ENCODE measurements at places on chromosomes 1 and 21.

DNA sequence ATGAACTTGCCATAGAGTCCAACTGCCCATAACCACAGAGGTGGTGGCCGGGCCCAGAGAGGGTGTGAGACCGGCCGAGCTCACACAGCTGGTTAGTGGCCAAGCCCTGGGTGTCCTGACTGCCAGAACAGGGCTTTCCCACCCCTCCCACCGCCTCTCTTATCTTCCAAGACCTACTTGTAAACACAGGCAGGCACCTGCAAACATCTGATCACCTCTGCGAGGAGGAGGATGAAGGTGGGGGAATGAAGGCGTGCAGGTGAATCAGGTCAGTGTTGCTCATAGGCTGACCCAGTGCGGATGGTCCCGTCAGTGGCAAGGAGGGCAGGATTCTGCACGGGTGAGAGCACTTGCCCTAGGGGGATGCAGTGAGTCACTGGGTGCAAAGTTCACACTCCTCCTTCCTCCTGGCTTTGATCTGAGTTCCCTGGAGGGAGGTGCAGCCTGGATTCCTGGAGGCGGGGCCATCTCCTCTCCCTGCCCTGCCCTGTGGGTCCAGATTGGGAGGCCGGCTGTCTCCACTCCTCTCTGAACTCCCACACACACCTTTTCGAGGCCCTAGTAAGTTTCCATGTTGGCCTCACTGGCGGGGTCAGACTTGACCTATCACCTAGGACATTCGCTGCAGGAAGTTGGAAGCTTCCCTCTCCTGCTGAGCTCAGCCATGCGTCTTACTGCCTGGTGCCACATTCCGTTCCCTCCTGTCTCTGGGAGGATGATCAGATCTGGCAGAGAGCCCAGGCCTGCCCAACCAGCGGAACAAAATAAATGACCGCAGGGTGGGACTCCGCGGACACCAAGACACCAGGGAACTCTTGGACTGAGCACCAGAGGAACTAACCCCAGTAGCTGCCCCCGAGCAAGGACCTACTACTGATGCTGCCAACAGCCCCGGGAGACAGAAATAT, 7.3 kb downstream of the UQCRHL start:
- DNase-seq, result no peak

DNA sequence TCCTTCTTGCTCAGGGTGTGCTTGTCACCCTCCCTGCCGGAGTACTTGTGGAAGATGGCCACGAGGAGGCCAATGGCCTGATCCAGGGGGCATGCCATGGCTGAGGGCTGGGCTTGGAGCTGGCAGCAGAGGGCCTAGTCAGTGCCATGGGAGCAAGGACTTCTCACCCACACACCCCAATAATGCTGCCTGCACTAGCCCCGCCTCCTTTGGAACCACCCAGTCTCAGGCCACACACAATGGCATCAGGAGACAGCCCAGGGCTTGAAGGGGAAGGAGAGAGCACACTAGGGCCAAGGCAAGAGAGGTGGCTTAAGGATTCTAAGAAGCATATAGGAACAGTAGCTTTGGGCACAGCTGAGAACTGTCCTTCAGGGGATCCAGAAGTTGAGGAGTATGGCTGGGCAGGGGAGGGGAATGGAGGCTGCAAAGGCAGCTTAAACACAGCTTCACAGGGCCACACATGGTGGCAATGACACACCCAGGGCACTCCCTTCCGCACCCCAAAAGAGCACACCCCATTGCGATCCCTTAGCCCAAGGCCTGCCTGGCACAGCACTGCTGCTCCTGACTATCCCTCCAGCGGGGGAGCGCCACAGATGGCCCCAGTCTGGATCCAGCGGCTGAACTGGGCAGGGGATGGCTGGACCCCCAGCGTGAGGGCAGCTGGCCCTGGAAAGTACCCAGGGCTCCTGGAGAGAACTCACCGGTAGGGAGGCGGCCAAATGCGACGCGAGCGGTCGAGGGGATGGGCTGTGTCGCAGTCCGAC, at the start of gene S100A6:
TSS of gene S100A6 (minus strand) at position 750 of the 770 bp plus-strand sequence. CDS start at position 98, 652 bp downstream.
- no peak for DNase-seq

GRCh38 chr21:36255663-36256062, 64.3 kb upstream of the MORC3 start:
- DNase-seq, result peak; percentile 20

DNA sequence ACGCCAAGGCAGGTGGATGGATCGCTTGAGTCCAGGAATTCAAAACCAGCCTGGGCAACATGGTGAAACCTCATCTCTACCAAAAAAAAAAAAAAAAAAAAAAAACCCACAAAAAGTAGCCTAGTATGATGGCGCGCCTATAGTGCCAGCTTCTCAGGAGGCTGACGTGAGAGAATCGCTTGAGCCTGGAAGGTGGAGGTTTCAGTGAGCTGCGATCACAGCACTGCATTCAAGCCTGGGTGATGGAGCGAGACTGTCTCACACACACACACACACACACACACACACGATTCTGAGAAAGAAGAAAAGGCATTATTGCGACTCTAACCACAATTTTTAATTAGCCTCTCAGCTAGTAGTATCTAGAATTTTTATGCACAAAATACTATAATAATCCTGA, 86.5 kb downstream of the RASAL2 start:
- DNase-seq, result no peak

DNA sequence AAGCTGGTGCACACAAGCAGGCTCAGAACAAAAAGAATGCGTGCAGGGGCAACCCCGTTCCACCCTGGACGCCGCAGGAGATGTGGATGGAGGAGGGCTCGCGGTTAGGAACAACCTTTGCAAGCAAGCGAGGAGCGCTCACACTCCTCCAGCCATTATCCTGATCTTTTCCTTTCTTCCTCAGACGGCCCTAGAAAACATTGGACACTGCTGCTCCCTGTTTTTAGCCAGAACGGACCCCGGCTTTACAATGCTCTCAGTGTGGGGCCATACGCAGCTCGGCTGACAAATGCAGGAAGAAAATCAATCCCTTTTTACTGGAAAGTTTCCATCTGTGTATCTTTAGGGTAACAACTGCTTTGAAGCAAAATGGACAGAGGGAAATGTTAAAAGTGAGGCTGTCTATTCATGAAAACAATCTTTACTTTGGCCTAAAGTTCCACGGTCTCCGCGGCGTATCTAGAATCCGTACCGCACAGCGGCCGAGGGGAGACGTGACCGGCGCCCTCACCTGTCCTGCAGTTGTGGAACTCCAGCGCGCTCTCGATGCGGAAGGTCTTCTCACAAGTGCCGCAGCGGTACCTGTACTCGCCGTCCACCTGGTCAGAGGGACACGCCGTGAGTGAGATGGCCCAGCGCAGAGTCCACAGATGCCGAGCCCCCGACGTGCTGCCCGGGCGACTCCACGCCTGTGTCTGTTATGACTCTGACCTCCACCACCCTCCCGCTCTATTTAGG, 44.0 kb downstream of the PRDM15 start:
- no peak for DNase-seq

GRCh38 chr1:175273376-175274031, 80.9 kb upstream of the KIAA0040 start:
- no peak for DNase-seq

GRCh38 chr21:31872452-31873274, at the start of gene HUNK:
HUNK (plus strand) TSS chr21:31873020; CDS start chr21:31873675, 655 bp downstream.
- no peak for DNase-seq

- DNase-seq, result no peak
Measured at GRCh38 chr1:246608616-246609376, 42.5 kb downstream of the CNST start.

DNA sequence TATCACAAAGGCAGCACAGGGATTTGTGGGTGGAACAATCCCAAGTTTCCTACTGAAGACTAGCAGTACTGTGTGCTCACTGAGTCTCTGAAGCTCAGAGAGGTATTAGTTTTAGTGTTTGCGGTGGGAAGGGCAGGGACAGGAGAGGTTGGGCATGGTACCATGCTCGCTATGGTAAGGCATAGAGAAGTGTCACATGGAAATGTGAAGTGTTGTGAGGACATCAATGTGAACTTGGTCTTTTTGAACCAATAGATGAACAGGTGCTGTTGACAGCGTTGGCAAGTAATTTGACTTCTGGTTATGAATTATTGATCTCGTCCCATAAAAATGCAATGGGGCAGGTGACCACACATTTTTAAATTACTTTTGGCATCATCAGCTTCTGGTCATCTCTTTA, 55.8 kb upstream of the ADAMTS1 start:
- no peak for DNase-seq

DNA sequence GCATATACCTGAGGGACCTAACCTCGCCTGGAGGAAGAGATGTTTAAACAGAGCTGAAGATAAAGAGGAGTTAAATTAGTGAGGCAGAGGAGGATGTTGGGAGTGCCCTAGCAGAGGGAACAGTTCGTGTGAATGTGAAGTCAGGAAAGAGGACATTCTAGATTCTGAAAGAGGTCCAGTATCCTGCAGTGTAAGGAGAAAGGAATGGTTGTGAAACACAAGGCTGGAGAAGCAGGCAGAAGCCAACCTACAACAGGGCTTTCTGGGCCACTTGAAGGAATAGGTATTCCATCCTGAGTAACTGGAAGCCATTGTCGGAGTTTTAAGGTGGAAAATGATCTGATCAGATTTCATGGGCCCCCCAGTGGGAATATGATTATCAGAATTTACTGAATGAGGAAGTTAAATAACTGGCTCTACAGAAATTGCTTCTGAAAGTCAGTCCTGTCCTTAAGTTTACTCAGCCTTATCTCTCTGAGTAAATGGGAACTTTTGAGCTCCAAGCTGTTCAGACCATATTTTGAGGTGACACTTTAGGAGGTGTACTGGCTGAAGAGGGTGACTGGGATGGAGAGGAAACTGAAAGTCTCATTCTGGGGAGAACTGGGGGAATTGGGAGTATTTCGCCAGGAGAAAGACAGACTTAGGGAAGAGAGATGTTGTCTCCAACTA, 24.4 kb upstream of the FAAH start:
- DNase-seq, result no peak

DNA sequence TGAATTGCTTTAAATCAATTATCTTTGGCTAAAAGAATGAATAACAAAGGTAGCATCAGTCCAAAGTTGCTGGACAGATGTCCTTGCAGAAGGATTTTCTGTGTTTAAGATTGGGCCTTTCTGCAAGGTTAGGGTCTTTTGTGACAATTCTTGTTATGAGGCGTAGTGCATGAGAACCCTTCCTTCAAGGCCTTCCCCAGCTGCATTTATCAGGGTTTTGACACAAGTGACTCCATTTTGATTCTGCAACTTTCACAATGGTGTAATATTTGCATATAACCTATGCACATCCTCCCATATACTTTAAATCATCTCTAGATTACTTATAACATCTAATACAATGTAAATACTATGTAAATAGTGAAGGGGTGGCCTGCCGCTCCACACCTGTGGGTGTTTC, 1.1 kb upstream of the SETD4 start:
- no peak for DNase-seq

- DNase-seq, result no peak
Measured at GRCh38 chr1:153422450-153423068, 6.2 kb downstream of the S100A7A start.

- DNase-seq, result no peak
Measured at GRCh38 chr1:100543640-100544039, 5.7 kb downstream of the GPR88 start.

GRCh38 chr1:94542088-94542870, 720 bp upstream of the F3 start:
- no peak for DNase-seq

- peak; percentile 22 for DNase-seq
Measured at GRCh38 chr1:154186177-154186576, 5.7 kb downstream of the TPM3 start.

DNA sequence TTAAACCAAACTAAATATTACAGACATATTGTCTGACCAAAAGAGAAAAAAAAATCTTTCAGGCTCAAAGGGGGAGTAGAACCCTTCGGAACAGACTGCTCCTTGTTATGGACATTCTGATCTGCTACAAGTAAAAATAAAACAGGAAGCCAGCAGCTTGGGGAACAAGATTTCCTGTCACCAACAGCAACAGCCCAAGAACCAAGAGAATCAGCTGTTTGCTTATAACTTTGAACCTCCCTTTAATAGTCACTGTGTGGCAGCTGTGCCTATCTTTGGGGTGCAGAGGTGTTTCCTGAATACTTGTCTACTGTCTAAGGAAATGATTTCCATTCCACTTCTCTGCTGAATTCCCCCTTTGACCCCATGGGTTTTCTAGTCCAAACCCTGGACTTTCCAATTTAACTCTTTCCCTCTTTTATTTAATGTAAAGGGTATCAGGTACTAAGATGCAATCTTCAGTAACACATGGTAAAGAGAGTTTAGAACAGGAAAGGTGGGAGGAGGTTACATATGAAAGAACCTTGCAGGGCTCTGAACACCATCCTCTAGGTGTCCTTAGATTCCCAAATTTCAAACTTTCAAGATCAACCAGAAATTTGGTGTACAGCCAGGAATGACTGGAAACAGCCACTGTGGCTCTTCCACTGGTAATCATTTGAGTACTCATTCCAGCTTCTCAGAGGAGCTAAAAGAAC, 38.6 kb downstream of the GPR3 start:
- DNase-seq, result no peak

DNA sequence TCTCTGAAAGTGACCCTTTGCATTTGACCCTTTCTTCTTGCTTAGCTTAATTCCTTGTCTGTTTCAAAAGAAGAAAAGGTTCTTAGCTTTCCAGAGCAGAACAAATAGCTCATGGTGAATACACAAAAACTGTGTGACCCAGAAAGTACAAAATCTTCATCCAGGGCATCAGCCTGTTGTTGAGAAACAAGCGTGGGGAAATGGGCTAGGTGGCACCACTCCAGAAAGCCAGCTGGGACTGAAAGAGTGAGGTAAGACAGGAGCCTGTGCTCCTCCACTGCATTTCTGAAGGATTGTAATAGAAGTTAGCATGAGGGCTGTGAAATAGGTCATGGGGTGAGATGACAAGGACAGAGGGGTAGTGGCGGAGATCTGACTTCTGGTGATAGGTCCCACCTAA, 45.8 kb downstream of the CYP2J2 start:
- DNase-seq, result no peak

DNA sequence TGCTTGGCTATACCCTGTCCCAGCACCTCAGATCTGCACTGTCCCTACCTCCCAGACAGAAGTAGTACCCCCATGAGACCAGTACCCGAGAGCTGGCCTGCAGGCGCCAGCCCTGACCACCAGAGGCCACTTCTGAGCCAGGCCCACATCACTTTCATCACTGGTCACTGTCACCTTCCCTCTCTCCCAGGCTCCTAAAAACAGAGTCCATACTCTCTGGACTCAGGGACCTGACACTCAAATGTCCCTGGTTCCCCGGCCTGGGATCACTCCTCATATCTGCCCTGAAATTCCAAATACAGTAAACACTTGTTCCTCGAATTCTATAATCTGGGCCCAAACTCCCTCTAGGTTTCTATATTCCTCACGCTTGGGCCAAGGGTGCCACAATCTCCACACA, 18.7 kb downstream of the TMEM53 start:
- DNase-seq, result no peak

- no peak for DNase-seq
Measured at GRCh38 chr1:168636642-168637111, 60.3 kb downstream of the XCL1 start.

DNA sequence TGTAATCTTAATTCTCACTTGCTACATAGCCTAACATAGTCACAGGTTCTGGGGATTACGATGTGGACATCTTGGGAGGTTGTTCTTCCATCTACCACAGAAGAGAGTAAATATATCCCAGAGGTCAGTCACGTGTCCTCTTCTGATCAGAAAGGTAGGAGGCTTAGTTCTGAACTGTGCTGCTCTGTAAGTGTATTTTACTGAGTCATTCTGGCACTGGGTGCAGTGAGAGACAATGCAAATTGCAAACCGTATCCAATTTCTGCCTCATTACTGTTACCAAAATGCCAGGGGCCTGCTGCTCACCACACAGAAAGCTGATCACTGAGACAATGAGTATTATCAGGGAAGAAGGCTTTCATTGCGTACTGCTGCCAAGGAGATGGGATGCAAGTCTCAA, 104.0 kb downstream of the GABPA start:
- DNase-seq, result no peak

Measured in GM18507 (cell line).